ENCODE measurements at places on chromosomes 12 and 14.

DNA sequence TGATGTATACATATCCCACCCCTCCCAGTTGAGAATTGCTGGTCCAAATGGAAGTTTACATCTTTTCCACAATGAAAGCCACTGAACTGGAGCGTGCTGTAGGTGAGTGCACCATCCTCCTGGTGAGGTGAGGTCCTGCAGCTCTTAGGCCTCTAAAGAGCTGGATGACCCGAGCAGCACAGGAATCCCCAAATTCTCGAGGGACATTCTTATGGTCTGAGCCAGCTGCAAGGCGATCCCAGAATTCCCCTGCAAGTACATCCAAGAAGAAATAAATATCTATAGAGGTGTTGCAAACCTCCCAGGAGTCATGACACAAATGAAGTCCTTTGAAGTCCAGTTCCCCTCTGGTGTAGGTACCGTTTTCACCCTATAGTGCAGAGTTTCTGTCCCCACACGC lies 24.0 kb downstream of the TMEM132C start:
- DNase-seq: no peak

GRCh38 chr14:89728964-89729363 lies 225.6 kb downstream of the EFCAB11 start:
- DNase-seq: no peak

GRCh38 chr12:94957006-94957405 lies 46.5 kb downstream of the NDUFA12 start:
- DNase-seq: no peak

DNA sequence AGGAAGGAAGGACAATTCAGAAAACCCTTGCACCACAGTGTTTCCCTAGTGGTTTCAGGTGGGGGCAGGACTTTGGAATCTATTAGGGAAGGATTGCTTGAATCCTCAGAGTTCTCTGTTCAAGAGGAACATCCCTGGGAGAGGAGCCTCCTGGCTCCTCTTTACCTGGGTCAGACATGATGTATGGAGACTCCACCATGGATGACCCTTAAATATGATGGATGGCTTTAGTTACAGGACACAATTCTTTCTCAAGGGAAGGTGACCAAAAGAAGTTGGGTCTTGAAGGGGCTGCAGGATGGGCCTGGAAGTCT lies 396.6 kb downstream of the NRXN3 start:
- no peak for DNase-seq

DNA sequence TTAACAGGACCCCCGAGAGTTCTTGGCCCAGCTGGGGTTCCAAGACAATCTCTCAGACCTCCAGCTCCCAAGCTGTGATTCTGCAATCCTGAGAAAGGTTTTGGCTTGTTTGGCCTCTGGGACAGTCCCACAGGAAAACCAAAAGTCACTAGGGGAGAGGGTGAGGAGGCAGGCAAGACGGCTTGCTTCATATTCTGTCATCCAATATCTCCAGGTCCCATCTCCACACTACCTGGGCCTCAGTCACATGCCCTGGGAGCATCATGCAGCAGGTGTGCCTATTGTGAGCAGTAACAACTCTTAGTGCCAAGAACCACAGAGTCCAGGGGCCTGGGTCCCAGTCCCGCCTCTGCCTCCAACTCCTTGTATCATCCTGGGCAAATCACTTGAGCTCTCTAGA lies 1.7 kb downstream of the KRT79 start:
- no peak for DNase-seq

- no peak for DNase-seq
Observed at GRCh38 chr12:104929977-104930376, 28.1 kb downstream of the SLC41A2 start.

- DNase-seq: no peak
Observed at GRCh38 chr14:90276646-90277367, 20.5 kb downstream of the PSMC1 start.

DNA sequence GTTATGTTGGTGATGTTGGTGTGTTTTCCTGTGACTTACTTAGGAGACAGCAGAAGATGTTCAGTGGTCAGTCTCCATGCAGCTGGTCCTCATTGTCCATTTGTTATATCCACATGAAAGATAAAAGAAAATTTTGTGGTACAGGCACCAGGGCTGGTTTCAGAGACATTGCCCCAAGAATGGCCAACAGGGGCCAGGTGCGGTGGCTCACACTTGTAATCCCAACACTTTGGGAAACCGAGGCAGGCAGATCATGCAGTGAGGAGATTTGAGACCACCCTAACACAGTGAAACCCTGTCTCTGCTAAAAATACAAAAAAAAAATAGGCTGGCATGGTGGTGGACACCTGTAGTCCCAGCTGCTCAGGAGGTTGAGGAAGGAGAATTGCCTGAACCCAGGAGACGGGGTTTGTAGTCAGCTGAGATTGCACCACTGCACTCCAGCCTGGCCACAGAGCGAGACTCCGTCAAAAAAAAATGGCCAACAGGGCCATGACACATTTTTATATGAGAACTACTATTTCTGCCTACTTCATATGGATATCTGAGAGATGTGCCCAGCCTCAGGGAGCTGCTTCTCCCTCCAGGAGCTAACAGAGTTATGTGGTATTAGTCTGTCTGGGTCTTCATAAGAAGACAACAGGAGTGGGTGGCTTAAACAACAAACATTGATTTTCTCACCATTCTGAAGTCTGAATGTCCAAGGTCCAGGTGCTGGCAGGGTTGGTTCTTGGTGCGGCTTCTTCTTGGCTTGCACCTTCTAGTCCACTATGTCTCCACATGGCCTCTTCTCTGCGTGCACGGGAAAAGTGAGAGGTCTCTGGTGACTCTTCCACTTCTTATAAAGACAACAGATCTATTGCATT lies 821.7 kb downstream of the TMEM121 start:
- DNase-seq: no peak

GRCh38 chr12:110778833-110779577 lies 36.3 kb upstream of the PPP1CC start:
- DNase-seq: no peak

- DNase-seq: no peak
Observed at GRCh38 chr14:72894623-72895378, 900 bp upstream of the DPF3 start.

DNA sequence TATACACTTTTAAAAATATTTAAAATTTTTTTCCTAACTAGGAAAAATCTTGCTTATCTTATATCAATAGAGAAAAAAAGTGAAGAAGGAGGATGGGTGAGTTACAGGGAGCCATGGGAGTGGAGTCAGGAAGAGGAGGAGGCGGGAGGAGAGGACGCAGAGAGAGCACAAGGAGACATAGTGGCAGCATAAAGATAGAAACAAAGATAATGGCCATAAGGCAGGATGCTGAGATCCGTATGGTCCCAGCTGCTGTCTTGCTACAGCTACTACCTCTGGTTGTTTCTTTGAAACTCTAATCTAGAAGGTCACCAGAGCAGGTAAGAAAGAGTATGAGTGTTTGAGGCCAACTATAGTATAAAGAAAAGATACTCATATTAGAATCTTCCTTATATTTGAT lies 2.6 kb upstream of the SOX5 start:
- no peak for DNase-seq

DNA sequence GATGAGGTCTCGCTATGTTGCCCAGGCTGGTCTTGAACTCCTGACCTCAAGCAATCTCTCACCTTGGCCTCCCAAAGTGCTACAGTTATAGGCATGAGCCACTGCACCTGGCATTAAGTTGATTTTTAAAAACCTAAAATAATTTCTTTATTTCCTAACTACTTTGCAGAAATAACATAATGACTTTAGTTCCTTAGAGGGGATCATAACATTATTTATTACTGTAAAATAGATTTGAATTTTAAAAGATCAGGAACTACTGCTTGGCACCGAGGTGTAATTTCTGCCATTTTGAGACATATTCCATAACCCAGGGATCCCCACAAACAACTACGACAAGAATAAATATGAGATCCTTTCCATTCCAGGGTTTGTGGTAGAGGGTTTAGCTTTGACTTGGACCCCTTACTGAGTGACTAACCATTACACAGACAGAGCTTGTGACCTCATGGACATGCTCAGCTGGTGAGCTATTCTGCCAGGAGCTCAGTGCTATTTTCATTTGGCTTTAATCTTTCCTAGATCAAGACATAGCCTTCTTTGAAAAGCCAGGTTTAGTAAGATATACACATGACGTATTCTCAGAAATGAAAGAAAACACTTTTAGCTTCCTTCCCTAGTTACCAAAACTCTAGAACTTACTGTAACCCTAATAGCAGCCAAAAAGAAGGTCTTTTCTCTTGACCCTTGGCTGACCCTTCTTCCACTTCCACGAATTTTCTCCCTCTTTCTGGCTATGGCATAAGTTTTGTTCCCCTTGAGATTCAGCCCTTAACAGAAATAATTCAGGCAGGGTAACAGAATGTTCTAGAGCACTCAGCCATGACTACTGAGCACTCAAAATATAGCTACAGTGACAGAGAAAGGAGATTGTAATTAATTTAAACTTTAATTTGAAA lies 75.1 kb upstream of the NUDT4 start:
- DNase-seq: no peak

DNA sequence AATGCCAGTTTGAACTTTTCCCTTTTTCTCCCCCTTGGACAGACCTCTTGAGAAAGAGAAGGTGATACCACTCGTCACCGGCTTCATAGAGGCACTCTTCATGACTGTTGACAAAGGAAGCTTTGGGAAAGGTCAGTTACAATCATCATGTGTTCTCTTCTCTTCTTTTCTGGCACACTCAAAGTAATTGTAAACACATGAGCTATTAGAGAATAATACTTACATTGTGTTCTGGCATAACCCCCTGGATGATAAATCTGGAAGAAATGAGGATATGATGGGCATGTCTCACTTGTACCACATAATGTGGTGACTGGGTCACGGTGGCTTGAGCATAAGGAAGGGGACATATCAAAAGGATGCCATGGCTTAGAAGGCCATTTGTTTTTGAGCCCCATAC lies 20.0 kb downstream of the UTP20 start:
- DNase-seq: no peak

DNA sequence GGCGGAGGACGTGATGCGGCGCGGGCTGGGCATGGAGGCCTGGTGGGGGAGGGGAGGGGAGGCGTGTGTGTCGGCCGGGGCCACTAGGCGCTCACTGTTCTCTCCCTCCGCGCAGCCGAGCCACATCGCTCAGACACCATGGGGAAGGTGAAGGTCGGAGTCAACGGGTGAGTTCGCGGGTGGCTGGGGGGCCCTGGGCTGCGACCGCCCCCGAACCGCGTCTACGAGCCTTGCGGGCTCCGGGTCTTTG lies 303 bp downstream of the GAPDH start:
- DNase-seq: no peak

DNA sequence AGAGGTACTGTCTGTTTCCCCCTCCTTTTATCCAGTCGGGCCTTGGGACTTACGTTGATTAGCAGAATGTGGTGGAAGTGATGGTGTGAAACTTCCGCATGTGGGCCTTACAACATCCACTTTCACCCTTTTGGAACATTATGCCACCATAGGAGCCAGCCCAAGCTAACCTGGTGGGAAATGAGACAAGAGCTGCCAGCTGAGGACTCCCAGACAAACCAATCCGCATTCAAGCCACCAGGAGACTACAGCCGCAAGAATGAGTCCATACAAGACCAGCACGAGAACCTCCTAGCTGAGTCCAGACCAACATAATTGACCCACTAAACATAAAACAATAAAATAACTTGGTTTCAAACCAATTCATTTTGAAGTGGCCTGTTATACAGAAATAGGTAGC lies 9.1 kb upstream of the PTGER2 start:
- DNase-seq: no peak

DNA sequence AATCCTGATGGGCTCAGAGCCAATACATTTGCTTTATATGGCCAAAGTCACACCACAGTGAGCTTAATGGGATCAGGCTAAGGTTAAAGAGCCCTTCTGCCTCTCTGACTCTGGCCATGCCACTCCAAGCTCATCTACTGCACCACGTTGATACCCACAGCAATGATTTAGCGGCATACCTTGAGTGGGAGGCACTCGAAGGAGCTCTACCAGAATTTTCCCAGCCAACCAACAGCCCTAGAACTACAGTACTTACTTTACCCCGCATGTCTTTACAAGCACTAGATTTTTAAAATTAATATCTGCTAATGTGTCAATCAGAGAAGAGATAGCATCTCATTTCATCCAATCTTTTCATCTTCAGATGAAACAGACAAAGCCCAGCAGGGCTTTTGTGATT lies 300.5 kb downstream of the GRIN2B start:
- no peak for DNase-seq

Data from NCI-H446 (cell line).